Heart left ventricle (tissue), 16 donors: ENCODE measurements at places on chromosomes 11 and 22.

DNA sequence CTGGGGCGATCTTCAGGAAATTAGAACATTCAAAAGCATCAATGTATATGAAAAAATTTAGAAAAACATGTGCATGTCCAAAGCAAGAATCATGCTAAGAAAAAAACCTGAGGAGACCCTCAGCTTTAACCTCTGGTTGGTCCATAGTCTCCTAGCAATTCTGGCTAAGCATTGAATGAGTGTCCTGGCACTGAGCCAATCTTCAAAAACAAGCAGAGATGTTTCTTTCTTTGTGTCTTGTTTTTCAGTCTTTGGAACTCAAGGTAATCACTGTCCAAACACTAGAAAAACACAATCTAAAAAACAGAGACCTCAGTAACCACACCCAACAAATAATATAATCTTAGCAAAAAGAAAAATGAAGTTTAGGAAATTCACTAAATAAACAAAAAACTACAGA, 205.4 kb upstream of the CARD18 start:
- DNase-seq, result no peak

GRCh38 chr11:33949252-33949913, 57.5 kb upstream of the LMO2 start:
- no peak for DNase-seq

- no peak for DNase-seq
Measured at GRCh38 chr11:19419808-19420207, 179.1 kb upstream of the E2F8 start.

DNA sequence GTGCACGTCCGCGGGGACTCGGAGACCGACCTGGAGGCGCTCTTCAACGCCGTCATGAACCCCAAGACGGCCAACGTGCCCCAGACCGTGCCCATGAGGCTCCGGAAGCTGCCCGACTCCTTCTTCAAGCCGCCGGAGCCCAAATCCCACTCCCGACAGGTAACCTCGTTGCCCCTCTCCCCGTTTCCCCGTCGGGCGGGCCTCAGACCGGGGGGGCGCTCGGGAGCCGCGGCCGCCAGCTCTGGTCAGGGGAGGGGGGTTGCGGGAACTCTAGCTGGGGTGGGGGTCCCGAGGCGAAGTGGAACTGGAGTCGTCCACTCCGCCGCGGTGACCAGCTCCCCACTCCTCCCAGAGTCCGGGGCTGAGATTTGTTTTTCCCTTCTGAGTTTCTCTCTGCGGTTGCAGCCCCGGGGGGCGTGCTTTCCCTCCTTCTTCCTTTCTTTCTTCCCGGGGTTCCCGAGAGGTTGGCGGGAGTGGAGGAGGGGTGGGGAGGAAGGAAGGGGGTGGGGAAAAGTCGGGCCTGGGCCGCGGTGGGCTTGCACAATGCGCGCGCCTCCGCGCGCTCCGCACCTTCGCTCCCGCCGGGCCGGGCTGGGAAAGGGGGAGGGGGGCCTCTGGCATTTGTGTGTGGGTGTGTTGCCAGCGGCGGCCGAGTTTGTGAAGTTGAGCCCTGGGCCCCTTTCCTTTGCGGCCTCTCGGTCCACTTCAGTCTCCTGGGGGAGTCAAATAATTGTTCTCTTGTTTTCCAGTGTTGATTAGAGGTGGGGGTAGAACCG, 952 bp downstream of the YAP1 start:
- DNase-seq, result peak; percentile 81

- no peak for DNase-seq
Measured at GRCh38 chr11:130330101-130330684, 15.5 kb upstream of the ZBTB44 start.

DNA sequence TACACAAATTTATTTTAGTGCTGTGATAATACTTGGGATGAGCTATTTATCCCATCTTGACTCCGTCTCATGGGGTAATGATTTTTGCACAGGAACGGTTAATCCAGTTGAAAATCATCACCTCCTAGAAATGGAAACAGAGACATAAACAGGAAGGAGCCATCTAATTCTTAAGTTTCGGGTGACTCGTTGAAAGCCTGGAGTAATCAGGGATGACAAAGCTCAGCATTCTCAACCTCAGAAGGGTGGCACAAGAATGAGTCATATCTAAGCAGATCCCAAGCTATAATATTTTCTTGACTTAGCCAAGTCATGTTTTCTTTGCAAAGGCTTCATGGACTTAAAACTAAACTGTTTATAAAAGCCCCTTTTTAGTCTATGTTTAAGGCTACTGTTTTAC, 280.8 kb upstream of the CCDC90B start:
- DNase-seq, result no peak

- no peak for DNase-seq
Measured at GRCh38 chr11:128324051-128324481, 263.3 kb downstream of the ETS1 start.

DNA sequence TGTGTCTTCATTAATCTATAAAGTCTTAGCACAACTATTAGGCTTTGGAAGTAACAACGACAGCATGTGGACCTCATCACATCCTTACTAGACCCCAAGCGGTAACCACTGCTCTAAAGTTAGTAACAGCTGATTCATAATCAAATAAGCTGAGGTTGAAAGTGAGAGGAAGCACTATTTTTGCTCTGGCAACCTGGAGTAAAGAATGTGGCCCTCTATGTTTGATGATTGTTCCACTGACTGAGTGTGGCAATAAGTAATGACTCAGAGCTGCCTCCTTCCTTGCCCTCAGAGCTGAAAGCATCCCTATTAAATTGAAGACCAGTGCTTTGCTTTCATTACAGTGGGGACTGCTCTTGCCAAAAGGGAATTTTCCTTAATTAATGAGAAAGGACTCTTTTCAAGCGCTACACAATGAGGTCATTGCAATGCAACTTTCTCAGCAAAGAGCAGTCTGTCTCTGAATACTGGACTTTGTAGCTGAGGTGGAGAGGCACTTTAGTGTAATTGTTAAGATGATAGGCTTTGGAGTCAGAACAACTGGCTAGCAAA, 906.1 kb upstream of the RAG2 start:
- no peak for DNase-seq

- DNase-seq, result no peak
Measured at GRCh38 chr11:68377389-68377795, 65.0 kb downstream of the LRP5 start.

GRCh38 chr11:77886401-77886800, 65.5 kb downstream of the AAMDC start:
- no peak for DNase-seq

DNA sequence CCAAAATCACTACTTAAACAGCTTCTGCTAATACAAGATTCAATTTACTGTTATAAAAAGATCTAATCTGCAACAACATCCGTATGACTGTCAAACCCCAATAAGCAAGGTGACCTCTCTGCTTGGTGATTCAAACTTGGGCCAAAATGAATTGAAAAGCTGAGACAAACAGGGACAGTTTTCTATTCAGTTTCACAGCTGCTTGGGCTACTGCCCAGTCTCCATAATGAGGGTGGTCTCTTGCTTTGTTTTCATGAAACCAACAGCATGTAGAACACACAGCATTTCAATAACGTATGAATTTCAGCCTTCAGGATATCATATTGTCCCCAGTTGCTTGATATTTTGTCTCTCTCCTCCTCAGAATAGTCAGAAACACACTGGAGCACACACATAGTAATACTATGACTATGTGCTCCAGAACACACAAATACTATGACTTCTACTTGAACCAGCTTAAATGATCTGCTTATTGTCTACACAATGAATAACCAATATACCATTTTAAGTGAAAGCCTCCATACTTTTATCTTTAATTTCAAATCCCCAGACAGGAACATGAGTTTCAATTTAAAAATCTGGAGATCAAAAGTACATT, 285.0 kb downstream of the TTC28 start:
- DNase-seq, result no peak

DNA sequence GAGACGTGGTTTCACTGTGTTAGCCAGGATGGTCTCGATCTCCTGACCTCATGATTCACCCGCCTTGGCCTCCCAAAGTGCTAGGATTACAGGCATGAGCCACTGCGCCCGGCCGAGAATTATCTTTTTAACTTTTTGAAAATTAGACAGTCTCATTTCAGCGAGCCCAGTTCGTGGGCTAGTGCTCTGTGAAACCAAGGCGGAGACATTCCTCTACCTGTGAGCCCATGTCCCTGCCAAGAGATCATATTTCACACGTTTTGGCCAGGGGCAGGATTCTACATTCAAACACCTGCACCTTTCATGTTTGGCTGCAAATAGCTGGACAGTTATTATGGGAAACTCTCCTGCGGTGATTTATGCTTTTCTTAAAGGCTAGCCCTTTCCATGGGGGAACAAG, 60.3 kb downstream of the IRAG1 start:
- no peak for DNase-seq

DNA sequence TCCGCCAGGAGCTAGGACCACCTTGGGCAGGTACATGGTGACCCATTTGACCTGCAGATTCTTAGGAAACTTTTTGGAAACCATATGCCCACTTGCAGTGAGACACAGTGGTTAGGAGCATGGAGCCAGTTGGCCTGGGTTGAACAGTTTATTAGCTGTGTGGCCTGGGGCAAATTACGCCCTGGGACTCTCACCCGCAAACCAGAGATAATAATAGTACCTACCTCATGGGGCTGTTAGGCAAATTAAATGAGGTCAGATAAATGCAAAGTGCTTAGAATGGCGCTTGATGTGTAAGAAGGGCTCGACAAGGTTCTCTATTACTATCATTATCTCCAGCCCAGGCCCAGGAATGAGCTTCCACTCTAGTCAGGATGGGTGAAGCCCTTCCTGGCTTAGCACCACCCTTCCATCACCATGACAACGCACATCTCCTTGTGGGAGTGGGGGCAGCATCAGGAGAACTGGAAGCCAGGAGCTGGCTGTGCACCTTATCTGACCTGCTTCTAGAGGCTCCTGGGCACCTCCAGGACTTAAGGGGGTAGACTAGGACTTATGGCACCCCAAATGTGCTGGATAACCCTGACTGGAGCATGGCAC, 5.1 kb downstream of the SYT12 start:
- no peak for DNase-seq

GRCh38 chr22:28855355-28856094, 27.8 kb upstream of the ZNRF3 start:
- peak; percentile 30 for DNase-seq

DNA sequence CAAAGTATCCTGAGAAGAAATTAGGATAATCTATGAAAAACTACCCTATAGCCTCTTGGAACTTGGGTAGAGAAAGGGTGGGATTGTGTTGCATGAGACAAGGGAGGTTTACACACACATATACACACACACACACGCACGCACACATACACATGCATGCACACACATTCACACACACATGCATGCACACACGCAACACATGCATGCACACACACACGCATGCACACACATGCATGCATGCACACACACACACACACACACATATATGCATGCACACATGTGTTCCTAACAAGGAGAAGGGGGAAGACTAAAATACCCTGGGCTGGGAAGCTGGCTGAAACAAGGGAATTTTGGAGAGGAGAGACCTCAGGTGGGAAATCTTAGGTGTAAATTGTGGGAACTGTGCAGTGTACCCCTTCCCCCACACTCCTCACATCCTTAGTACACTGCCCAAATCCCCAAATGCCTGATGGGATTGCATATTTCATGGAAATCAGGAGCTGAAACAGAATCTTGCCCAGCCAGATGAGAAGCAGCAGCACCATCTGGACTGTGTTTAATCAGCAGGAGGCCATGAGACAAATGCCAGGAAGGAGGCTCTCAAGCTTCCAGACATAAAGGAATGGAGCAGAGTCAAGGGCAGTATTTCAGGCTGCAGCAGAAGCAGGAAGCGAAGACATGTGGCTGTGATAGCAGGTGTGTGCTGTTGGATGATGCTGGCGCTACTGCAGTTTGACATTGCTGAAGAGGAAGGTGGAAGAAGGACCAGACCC, 14.6 kb upstream of the POLD3 start:
- DNase-seq, result no peak
